Hematopoietic multipotent progenitor cell treated with erythropoietin and hydrocortisone succinate and interleukin-3 and kit ligand, for 15 days (in vitro differentiated cells): ENCODE measurements at places on chromosomes 2 and 18.
A peak's percentile ranks its signal among the peaks of the same experiment; 100 is the strongest.

DNA sequence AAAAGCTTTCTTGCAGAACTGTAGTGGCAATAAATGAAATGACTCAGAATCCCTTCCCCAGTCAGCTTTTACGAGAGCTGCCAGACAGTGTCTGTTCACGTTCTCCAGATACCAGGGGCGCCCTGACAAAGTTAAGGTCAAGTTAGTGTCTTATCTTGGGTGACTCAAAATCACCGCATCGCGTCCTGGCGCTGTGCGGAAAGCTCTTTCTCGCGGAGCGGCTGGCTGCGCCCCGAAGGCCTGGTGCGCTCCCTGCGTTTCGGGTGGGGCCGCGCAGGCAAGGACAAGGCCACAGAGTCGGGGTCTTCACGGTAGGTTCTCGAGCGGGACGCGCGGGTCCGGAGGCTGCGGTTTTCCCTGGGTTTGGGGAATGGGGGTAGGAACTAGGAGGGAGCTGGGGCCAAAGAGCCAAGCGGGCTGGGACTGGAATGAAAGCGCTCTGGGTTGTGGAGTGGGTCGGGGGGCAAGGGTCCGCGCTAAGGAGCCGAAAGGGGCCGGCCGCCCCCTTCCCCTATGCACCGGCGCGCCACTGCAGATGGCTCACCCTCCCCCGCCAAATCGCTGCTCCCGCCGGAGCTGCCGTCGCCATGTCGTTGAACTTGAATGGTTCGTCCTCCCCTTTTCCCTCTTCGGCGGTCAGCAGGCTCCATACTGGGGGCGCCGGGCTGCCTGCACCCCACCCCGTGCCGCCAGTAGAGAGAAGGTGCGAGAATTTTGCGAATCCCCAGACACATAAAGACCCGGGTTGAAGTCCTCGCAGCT lies 2.6 kb upstream of the HOXD11 start:
- no peak for DNase-seq

DNA sequence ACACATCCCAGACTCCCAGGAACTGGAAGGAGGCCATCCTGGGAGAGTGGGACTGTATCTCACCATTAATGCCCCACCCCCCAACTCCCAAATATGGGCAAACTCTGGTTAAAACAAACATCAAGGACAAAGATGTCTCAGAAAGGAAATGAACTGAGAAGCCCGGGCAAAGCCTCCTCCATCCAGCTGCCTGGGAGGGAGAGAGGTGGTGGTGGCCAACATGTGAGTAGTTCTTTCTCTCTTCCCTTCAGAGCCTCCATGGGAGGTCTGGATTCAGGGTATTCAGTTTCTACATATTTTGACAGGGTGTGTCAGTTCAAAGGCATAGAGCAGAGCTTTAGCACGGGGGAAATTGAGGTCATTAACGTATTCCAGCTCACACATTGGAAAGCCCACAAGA lies 57.5 kb downstream of the CXCR4 start:
- no peak for DNase-seq

GRCh38 chr2:206968134-206969086 lies 29.1 kb downstream of the CPO start:
- DNase-seq, result no peak

- no peak for DNase-seq
These were observed 14.2 kb downstream of the PLEK start for GRCh38 chr2:68379184-68379708.

DNA sequence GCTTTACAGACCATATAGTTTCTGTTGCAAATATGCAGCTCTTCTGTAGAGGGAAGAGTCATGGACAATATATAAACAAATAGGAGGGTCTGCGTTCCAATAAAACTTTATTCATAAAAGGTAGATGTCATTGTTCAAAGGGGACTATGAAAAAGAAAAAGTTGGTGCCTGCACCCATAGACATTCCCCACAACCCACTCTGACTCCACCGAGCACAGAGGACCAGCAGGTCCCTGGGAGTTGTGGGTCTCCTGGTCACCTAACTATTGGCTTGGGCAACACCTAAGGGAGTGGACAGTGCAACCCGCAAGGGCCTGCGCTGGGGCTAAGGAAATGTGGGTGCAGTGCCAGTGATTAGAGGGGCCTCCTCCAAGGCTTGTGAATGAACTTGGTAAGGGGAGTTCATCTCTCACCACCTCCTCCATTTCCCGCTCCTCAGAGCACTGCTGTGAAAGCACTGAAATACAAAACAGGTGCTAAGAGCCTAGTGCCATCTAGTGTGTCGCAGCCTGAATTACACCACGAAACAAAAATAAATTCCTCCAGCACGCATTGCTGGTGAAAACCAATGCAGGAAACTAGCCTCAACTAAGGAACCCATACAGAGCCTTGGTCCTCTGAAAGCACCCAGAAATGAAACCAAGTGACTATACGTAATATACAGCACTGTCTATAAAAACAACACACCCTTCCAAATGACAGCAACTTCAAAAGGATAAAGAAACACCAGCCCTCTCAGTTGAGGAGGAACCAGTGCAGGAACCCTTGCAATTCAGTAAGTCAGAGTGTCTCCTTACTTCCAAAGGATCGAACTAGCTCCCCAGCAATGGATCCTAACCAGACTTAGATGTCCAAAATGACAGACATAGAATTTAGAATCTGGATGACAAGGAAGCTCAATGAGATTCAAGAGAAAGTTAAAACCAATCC lies 166.6 kb downstream of the RNF144A start:
- DNase-seq, result peak; percentile 30

DNA sequence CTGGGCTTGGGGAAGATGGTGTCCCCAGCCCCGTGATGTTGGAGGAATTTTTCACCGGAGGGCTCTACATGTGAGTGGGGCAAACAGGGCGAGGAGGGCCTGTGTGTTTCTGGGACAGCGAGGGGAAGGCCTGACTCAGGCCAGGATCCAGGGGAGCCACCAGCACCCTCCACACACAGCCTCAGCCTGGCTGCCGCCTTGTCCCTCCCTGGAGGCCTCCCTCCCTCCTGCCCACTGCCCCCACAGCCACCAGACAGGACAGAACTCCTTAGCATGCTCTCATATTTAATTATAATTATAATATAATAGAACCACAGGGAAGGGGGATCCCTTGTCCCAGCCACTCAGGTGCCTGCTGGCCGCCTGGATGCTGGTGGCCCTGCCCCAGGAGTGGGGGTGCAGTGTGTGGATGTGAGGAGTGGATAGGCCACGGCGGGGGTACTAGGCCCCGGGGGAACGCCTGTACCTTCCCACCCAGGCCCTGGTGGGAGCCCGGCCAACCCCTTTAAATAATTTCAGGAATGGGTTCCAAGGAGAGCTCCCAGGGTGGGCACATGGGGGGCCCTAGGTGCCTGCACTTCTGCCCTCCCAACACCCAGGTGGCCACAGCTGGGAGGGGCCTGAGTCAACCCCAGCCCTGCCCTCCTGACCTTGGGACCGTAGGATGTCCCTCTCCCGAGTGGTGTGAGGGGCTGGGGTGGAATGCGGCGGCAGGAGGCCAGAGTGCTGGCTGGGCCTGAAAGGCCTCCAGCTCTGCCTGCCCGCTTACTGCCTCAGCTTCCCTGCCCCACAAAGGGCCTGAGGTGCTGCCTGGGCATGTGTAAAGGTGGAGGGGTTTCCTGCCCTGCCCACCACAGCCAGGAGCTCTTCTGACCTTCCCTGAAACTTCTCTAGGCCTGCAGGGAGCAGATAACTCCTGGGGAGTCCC lies 8.8 kb downstream of the PDCD1 start:
- no peak for DNase-seq

DNA sequence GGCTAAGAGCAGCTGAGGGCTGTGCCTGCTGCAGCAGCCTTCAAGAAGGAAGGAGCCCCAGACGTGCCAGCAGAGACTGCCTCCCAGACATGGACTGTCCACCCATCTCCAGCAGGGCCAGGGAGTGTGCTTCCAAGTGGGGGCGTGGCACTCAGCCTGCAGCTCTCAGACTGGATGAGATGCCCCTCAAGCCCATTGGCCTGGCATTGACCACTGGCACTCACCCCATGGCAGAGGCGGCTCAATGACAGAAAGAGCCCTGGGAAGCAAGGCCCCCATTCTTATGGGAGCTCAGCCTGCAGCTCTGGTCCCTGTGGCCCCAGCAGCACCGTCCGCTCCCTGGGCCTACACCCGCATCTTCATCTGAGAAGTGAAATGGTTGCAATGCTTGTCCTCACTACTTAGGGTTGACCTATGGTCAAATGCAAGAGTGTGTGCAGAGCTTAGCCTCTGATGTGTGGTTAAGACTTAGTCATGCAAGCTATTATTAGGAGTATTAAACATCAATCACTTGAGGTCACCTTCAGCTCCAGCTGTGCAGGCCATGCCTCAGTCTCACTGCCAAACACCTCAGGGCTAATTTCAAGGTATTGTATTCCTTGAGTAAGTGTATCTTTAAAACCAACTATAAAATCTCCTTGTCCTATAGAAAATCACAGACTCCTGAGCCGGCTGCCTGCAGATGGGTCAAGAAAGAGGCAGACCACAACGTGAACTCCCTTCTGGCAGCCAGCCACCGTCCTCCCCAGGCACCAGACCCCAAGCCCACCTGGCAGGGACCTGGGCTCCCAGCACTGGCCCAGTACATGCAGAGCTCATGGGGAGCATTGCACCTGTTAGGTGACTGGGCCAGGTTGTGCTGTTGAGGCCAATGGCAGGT lies 194.8 kb downstream of the NDUFA10 start:
- DNase-seq, result no peak

GRCh38 chr2:100865816-100866460 lies 46.0 kb downstream of the NPAS2 start:
- no peak for DNase-seq

- no peak for DNase-seq
These were observed 65.3 kb upstream of the EPB41L5 start for GRCh38 chr2:119947535-119947934.

DNA sequence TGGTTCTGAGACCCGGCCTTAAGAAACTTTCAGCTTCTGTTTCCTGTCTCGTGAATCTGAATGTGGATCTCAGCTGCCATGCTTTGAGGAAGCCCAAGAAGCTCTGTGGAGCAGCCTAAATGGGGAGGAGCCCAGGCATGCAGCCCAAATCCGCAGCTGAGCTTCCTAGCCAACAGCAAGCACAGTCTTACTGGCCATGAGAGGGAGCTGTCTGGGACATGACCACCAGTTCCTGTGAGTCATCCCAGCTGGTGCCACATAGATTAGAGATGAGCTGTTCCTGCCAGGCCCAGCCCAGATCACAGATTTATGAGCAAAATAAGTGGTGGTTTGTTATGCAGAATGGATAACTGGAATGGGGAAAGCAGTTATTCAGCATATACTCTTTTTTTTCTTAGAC lies 224.4 kb upstream of the APCDD1 start:
- peak; percentile 20 for DNase-seq

DNA sequence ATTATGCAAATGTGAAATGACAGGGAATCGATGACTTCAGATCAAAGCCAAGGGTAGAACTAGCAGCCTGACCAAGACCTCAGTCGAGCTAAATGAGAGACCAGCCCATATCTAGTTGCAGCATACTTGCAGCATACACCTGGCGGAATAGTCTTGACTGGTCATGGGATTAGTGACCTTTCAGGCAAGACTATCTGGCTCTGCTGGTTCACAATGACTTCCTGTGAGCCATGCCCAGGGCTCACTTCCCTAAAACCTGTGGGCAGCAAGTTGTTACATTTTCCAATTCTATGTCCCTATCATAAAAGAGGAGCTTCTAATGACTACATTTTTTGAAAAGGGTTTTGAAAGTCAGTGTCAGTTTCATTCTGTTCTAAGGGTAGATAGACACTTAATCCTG lies 1624.9 kb upstream of the CELF4 start:
- DNase-seq, result no peak

GRCh38 chr2:61179701-61180639 lies 18.0 kb downstream of the C2orf74 start:
- peak; percentile 33 for DNase-seq

- no peak for DNase-seq
These were observed 32.9 kb downstream of the SP140 start for GRCh38 chr2:230258483-230258882.

DNA sequence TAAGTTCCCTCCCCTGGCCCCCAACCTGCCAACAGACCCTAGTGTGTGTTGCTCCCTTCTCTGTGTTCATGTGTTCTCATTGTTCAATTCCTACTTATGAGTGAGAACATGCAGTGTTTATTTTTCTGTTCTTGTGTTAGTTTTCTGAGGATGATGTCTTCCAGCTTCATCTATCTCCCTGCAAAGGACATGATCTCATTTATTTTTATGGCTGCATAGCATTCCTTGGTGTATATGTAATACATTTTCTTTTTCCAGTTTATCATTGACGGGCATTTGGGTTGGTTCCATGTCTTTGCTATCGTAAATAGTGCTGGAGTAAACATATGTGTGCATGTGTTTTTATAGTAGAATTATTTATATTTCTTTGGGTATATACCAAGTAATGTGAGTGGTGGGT lies 602.2 kb downstream of the DSC3 start:
- no peak for DNase-seq

GRCh38 chr2:160912276-160912675 lies 248.0 kb upstream of the TANK start:
- DNase-seq, result no peak

DNA sequence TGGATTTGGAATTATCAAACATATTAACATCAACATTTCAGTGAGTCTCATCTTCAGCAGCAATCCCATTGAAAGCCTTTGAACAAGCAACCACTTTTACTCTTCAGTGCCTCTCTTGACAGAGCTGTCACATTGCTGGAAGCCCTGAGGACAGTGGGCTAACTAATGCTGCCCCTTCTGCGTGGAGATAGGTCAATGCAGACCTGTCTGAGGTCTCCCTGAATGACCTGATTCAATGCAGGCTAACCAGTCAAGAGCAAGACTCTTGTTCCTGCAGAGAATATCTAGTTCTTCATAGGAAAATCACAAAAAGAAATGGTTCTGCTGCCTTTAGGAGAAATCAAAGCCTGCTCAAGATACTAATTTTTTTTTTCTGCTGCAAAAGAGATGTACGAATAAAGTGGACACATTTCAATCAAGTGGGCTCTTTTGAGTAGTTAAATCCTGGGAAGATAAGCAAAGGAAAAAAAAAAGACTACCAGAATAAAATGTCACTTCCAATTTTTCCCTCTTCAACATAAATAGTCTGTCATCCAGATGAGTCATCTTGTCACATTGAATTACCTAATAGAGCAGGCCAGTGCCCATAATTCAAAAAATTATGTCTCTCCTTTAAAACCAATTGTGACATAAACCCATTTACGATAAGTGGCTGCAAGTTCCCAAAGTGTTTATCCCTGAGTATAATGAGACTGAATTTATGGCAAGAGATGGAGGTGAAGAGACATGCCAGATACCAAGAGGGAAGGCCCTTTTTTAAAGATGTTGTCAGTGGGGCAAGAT lies 1269.0 kb upstream of the DDX18 start:
- DNase-seq, result no peak

- no peak for DNase-seq
These were observed 156.7 kb downstream of the RNF144A start for GRCh38 chr2:7073901-7074300.

GRCh38 chr2:163554864-163555263 lies 180.9 kb downstream of the FIGN start:
- no peak for DNase-seq

- no peak for DNase-seq
These were observed 88.7 kb downstream of the NRP2 start for GRCh38 chr2:205771031-205771430.

DNA sequence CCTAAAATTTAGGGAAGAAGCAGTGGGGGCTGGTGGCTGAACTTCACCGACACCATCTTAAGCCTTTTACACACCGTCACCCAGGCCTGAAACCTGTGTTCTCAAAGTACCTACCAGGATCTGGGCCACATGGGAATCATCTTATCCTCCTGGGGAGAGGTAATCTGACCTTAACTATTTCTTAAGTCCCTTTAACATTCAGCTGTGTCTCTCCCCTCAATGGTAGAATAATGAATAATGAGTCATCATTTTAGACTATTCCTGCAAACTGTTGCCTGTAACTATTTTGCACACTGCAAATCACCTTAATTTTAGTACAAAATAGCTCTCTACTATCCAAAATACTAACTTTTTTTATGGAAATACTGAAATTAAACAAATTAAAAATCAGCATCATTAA lies 149.4 kb upstream of the KLF7 start:
- no peak for DNase-seq
